ENCODE measurements at places on chromosomes 16 and 17.
A peak's percentile ranks its signal among the peaks of the same experiment; 100 is the strongest.

DNA sequence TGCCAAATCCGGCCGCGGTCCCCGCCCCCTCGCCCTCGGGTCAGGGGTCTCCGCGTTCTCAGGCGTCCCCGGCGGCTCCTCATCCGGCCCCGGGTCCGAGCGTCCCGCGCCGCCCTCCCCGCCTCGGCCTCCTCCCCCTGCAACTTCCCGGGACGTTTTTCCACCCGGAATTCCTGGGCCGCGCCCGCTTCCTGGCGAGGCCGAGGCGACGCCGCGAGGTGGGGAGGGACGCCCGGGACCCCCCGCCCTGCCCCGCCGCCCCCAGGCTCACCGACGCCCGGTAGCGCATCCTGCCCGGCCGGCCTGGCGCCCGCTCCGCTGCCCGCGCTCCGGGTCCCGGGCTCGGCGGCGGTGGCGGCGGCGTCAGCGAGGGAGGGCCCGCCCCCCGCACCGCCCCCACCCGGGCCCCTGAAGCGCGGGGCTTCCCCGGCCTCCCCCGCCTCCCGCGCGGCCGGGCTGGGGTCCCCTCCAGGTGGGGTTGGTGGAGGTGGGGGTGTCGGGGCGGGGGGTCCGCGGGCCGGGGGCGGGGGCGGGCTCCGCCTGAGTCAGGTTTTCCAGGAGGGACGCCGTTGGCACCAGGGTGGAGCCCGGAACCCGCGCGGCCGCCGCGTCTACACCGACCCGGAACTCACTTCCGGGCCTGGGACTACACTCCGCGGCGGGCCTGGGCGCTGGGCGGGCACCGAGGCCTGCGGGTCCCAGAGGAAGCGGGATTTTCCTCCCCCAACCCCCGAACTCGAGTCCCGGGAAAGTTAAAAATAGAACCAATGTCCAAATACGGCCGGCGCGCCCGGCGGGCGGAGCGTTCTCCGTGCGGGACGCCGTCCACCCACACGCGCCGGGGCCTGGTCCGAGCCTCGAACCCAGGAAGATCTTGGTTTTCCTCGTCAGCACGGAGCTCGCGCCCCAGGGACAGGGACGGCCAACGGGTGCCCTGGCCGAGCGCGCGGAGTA, 6.8 kb downstream of the MYO1C start:
- DNase-seq, result peak; percentile 59

DNA sequence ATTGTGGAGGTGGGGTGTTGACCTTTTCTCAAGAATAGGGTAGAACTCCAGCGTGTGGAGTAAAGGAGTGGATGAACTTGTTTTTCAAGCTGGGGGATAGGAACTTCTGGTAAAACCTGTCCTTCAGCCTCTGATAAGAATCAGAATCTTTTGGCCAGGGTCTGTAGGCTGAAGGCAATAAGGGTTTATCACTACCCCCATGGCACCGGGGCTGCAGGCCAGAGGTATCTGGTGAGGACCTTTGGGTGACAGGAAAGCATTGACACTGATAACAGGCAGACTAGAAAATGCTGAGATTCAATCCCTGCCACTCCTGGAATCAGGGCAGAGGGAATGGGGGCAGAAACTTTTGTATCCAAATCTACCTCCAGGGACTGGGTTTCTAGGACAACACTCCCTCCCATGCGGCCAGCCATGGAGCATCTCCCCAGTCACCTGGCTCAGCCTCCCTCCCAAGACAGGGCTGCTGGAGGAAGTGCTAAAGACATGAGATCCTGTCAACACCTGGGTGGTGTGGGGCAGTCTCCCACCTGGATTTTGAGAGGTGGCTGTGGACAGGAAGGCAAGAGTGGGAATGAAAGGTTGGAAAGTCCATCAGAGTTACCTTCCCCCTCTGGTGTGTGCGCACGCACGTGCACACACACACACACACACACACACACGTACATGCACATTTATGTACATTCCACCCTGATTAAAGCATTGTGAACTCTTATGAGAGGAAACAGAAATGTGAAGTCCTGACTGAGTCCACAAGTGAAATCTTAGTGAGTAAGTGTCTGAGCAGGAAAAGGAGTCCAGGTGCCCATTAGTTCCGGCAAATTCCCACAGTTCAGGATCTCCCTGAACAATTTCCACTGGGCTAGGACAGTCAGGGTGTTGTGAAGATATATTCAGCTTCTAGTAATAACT, 53.1 kb upstream of the MARCHF10 start:
- DNase-seq, result no peak

DNA sequence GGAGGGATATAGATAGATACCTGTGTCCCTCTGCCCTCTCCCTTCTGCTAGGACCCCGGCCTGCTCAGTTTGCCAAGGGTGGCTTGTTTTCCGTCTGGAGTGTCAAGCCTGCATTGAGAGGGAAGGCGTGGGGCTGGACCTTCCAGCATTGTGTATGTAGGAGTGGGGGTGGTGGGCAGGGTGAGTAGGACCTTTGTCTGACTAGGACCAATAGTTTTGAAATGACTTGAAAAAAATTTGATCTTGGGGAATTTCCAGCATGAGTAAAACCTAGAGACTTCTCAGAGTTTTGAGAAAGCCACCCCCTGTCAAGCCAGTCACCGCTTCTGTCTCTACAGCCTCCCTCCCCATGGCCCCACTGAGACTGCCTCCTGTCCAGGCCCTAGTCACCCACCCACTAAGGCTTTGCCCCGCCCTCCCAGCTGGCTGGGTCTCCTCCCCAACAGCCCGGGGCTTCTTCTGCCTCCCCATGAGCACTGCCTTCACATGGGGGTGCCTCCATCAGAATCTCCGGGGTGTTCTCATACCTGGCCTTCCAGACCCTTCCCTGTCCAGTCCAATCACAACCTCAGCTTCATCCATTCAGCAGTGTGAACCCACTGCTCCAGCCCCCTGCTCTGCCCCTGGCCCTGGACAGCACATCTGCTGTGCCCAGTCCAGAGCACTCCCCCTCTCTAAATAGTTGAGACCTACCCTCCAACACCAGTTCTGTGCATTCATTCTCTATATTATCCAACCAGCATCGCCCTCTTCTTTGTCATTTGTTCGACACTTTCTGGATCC, 207.0 kb downstream of the MSI2 start:
- no peak for DNase-seq

GRCh38 chr16:85399583-85400284, 213.4 kb upstream of the GSE1 start:
- DNase-seq, result no peak

DNA sequence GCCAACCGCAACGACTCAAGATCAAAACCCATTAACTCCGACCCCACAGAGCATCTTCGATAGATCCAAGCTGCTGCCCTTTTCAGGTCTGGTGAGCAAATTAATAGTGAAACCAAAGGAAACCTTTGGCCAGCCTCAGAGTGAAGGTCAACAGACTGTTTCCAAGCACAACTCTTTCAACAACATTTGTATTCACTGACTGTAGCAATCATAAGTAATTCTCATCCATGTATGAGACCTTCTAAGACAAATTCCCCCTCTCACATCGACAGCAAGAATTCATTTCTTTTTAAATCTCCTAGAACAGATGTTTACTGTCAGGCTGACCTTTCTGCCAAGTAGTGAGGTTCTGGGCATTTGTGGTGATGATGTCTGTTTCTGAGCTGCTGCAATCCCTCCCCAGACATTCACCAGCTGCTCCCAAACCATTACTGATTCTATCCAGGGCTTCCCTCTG, 64.2 kb downstream of the SLC39A11 start:
- no peak for DNase-seq

DNA sequence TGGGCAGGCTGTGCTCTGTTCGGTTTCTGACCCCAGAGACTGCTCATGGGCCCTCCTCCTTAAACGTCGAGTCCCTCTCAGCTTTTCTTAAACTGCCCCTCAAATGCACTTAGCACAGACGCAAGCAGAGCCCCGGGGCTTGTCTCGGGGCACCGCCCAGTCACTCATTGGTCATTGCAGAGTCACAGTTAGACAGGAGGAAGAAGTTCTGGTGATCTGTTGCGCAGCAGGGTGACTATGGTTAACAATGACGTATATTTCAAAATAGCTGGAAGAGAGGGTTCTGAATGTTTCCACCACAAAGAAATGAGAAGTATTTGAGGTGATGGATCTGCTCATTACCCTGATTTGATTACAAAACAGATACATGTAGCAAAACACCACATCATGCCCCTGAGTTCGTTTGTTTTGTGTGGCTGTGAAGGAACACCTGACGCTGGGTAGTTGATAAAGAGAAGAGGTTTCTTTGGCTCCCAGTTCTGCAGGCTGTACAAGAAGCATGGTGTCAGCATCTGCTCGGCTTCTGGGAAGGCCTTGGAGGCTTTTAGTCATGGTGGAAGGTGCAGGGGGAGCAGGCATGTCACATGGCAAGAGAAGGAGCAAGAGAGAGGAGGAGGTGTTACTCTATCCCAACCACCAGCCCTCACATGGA, 387.4 kb downstream of the CPPED1 start:
- no peak for DNase-seq

- no peak for DNase-seq
Measured at GRCh38 chr16:66490774-66491715, 58.9 kb downstream of the TK2 start.

DNA sequence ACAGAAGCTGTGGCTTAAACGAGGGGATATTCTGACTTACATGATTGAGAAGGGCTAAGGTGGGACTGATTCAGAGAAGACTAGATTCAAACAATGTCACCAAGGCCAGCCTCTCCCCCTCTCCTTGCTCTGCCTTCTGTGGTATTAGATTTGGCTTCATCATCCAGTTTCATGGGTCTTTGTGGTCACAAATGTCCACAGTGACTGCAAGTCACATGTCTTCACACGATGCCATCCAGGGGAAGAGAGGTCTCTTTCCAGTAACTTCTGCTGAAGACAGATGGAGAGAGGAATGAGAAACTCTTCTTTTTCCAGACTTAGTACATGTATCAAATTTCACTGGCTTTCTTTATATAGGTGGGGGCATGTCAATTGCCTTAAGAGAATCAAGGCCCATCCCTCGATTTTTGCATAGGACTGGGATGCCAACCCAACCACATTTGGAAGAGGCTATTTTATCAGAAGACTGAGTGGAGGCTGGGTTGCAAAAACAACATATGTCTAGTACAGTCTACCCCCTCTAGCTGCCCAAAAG, 57.3 kb upstream of the HNF1B start:
- no peak for DNase-seq

DNA sequence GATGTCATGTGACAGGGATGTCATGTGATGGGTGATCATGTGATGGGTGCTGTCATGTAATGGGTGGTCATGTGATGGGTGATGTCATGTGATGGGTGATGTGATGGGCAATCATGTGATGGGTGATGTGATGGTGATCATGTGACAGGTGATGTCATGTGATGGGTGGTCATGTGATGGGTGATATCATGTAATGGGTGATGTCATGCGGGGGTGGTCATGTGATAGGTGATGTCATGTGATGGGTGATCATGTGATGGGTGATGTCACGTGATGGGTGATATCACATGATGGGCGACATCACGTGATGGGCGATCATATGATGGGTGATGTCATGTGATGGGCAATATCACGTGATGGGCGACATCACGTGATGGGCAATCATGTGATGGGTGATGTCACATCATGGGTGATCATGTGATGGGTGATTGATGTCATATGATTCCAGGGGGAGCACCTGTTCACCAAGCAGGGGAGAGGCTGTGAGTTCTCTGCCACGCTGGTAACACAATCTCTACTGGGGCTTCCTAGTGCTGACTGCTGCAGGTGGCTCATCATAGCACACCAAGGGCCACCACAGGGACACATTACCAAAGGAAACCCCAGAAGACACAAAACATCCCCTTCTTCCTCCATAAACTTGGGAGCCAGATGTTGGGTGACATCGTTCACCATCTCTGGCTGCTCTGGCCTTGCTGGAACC, 16.5 kb downstream of the CD300LB start:
- no peak for DNase-seq

- DNase-seq, result no peak
Measured at GRCh38 chr17:56111706-56112485, 41.4 kb upstream of the ANKFN1 start.

GRCh38 chr17:65527381-65527780, 34.1 kb downstream of the AXIN2 start:
- DNase-seq, result no peak

GRCh38 chr17:73284906-73285602, 23.4 kb upstream of the CPSF4L start:
- DNase-seq, result no peak

- no peak for DNase-seq
Measured at GRCh38 chr16:680625-680945, 375 bp downstream of the STUB1 start.

DNA sequence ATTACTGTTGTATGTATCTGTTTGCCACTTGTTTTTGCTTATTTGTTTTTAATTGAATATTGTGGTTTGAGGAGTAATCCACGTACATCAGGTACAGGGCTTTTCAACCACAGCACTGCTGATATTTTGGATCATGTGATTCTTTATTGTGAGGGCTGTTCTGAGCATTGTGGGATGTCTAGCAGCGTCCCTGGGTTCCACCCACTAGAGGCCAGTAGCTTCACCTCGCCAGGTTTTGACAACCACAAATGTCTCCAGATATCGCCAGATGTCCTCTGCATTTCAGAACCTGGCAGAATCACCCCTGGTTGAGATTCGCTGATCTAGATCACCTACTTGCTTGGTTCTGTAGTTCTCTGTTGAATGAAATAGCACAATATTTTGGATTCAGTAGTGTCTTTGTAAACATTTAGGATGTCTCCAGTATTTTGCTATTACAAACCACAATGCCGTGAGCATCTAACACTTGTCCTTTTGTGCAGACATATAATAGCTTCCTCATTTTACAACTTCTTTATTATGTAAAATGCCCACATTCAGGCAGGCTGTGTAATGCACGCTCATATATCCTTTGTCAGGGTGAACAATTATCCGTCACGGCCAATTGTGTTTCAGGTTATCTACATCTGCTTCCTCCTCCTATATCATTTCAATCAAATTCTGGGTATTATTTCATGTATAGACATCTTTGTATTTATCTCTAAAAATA, 380.3 kb downstream of the SNX29 start:
- DNase-seq, result no peak

GRCh38 chr16:285146-286055, 2.4 kb downstream of the PDIA2 start:
- DNase-seq, result no peak

DNA sequence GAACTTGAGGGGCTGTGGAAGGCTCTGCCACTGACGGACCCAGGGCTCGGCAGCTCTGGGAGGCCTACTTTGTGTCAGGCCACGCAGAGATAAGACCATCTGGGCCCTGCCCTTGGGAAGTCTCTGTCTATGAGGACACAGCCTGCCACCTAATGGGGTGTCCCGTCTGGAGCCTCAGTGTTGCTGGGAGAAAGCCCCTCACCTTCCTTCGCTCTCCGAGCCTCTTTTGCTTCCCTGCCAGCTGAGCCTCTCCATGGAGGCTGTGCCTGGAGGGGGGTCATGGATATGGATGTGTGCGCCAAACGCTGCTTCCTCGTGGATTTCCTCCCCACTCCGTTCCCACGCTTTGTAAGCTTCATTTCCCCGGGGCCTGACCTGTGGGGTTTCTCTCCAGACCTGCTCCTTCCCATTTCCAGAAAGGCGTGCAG, 228.8 kb downstream of the SEC14L1 start:
- DNase-seq, result no peak

- no peak for DNase-seq
Measured at GRCh38 chr17:1223662-1224061, 43.9 kb upstream of the ABR start.

DNA sequence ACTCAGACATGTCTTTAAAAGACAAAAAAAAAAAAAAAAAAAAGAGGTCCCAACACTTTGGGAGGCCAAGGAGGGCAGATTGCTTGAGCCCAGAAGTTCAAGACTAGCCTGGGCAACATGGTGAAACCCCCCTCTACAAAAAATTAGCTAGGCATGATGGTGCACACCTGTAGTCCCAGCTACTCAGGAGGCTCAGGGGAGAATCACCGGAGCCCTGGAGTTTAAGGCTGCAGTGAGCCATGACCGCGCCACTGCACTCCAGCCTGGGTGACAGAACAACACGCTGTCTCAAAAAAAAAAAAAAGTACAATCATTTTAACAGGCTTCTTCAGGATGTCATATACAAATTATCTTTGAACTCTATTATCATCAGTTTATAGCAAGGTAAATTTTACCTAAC, 22.0 kb downstream of the C16orf87 start:
- no peak for DNase-seq
